ENCODE measurements at places on chromosomes 3 and 15.
A peak's percentile ranks its signal among the peaks of the same experiment; 100 is the strongest.

DNA sequence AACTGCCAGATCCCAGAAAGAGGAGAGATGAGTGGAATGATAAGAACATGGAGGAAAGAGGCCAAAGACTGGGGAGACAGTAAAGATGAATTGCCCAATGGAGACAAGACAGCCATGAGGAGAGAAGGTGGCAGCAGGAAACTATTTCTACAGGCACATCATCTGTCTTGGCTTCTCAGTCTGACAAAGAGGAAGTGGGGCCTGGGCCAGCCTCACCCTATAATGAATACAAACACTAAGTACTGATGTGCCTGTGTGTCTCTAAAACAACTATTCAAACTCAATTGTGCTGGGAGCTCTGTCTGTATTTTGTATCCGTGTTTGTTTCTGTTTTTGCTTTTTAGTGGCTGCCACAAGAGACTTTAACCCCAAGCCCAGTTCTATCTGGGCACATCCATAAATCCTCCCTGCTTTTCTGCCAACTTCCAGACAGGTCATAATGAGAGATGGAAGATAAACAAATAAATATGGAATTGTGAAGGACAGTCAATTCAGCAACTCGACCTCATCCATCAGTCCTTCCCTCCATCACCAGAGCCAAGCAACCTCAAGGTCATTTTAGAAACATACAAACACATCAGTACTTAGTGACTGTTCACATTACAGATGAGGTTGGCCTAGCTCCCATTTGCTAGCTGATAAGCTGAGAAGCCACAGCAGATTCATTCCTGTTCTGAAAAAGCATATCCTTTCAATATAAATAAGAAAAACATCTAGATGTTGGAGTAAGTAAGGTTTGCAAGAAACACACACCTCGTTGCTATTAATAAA, 116.7 kb downstream of the CADPS start:
- DNase-seq: no peak

DNA sequence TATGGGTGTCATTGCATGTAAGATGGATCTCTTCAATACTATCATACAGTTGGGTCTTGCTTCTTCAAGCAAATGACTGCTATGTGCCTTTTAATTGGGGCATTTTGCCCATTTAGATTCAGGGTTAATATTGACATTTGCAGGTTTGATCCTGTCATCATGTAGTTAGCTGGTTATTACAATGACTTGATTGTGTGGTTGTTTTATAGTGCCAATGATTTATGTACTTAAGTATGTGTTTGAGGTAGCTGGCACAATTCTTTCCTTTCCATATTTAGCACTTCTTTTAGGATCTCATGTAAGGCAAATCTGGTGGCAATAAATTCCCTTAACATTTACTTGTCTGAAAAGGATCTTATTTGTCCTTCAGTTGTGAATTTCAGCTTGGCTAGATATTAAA, 267.5 kb downstream of the VGLL3 start:
- peak; percentile 41 for DNase-seq

GRCh38 chr3:173395073-173395411, 2.5 kb upstream of the NLGN1 start:
- DNase-seq: peak; percentile 93

DNA sequence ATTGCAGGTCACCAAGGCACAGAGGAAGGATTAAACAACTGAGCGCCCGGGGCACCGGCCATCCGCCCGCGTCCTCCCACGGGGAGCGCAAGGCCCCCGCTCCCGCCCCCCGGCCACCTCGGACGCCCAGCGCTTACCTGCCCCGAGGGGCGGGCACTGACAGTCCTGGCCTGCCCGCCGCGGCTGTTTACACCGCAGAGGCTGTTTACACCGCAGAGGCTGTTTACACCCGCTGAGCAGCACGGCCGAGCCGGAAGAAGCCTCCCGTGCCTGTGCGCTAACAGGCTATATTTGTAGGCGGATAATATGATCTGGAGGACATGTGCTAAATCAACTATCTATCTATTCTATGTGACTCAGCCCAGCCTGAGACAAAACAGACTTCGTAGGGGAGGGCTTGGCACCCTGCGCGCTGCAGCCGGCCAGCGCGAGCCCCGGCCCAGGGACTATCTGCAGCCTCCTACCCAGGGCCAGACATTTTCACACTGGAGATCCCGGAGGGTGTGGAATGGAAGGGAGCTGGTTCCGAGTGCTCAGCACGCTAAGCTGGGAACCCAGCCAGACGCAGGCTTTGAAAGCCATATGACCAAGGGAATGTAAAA, at the start of gene LRRC2:
Gene LRRC2, minus strand, starts transcription at position 263 of the 602 bp plus-strand sequence. CDS start 14,711 bp downstream, outside the sequence.
- DNase-seq: no peak

- DNase-seq: no peak
These were observed 1.1 kb downstream of the TICRR start for GRCh38 chr15:89576417-89576773.

GRCh38 chr3:58751882-58752567, 85.5 kb upstream of the FAM3D start:
- no peak for DNase-seq

GRCh38 chr3:195195321-195196209, 75.4 kb downstream of the XXYLT1 start:
- peak; percentile 94 for DNase-seq

DNA sequence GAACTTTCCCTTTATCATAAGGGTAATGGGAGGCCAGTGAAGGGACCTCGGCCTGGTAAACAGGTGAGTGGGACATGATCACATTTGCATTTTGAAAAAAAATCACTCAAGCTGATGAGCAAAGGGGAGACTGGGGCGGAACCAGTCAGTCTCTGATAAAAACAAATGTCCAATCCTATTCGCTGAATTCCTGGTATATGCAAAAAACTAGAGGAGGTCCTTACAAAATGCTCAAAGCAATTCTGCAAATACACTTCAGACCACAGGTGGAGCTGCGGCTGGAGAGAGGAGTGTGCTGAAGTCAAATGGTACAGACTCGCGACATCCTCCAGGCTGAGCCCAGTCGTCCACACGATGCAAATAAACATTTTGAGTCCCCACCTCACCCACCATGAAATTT, 166.7 kb downstream of the FOXP1 start:
- peak; percentile 22 for DNase-seq

DNA sequence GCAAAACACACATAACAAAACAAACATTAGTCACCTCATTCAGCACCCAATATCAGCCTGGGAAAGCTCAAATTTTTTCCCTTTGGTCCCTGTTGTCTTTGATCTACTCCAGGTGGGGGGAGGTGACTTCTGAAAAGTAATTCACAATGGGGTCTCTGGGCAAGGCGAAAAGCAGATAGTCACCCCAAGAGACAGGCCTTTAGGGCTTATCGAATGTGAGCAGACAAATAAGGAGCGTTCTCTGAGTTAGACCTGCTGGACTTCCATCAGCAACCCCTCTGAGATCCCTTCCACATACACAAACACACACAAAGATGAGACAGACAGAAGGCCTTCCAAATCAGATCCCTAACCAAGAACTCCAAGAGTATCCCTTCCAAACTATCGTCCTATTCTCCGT, 171.0 kb upstream of the SMAD3 start:
- no peak for DNase-seq

DNA sequence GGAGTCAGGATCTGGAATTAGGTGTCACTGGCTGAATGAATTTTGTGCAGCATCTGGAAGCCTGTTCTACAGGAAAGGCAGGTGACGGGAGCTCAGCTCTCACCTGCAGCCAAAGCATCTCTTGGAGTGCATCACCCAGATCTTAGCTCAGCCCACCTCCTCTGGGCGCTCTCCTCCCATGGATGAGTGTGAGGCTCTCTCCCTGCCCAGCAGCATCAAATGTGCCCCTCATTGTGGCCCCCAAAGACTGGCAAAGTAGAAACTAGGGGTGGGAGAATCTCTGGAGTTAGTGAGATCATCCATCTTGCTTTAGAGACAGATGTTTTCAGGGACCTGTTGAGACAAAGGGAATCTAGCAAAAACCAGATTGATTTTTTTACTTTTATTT, 68.7 kb downstream of the SENP2 start:
- no peak for DNase-seq

DNA sequence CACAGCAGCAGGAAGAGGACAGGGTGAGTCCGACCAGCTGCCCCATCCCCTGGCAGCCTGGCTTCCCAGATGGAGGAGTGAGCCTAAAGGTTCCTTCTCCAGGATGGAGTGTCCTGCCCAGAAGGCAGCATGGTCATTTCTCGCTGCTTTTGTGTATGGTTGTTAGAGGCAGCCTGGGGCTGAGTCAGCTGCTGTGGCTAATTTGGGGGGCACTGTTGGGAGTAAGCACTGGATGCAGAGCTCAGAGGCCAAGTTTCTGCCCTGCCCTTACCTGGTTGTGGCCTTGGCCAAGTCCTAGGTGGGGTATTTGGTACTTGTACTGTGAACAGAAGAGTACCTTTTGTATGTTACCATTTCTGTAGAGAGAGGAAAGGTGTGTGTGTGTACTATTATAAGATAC, 78.6 kb downstream of the ADAMTS7 start:
- DNase-seq: no peak

- DNase-seq: peak; percentile 16
These were observed 116.4 kb downstream of the SENP2 start for GRCh38 chr3:185702262-185703225.

DNA sequence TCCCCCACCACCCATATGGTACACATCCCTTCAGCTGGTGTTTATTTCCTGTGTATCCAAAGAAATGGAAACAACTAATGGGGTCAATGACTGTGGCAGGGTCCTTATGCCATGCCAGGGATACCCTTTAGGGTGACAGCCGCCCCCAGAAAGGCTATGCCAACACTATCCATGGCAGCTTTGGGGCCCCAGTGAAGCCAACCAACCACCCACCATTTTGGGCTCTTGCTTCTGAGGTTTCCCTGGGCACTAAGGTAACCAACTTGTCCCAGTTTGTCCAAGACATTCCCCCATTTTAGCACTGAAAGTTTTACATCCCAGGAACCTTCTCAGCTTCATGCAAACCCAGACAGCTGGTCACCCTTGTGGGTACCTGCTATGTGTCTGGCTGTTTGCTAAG, 233.1 kb downstream of the VPS13C start:
- DNase-seq: no peak

GRCh38 chr15:88982304-88982945, 69.2 kb upstream of the MFGE8 start:
- DNase-seq: no peak

- no peak for DNase-seq
These were observed 109.5 kb downstream of the ADAM10 start for GRCh38 chr15:58639992-58640391.

GRCh38 chr15:64740311-64741170, 34.8 kb downstream of the RBPMS2 start:
- no peak for DNase-seq

- DNase-seq: no peak
These were observed 3.9 kb downstream of the NUP210 start for GRCh38 chr3:13415997-13416793.

DNA sequence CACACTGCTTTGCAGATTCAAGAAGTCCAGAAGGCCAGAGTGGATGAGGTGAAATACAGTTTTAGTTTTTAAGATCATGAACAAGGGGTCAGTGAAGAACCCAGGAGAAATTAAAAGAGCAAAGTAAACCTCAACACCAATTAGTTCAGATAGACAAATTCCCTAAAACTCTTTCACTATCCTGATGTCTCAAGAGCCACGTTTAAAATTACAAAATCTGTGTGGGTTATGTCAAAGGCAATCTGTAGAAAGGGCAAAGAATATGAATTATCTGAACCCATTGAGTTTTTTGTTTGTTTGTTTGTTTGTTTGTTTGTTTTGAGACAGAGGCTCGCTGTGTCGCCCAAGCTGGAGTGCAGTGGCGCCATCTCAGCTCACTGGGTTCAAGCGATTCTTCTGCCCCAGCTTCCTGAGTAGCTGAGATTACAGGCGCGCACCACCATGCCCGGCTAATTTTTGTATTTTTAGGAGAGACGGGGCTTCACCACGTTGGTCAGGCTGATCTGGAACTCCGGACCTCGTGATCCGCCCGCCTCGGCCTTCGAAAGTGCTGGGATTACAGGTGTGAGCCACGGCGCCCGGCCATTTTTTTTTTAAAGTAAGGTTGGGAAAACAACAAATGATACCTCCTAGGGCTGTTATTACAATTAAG, 32.1 kb upstream of the ST3GAL6 start:
- DNase-seq: no peak

DNA sequence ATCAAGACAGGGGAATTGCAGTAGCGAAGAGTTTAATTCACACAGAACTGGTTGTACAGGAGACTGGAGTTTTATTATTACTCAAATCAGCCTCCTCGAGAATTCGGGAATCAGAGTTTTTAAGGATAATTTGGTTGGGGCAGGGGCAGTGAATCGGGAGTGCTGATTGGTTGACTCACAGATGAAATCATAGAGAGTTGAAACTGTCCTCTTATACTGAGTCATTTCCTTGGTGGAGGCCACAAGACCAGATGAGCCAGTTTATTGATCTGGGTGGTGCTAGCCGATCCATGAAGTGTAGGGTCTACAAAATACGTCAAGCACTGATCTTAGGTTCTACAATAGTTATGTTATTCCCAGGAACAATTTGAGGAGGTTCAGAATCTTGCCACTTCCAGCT, 5.3 kb upstream of the ZNF770 start:
- DNase-seq: no peak

- no peak for DNase-seq
These were observed 74.9 kb downstream of the EFCAB12 start for GRCh38 chr3:129353589-129353941.

- DNase-seq: no peak
These were observed at the start of gene CD86 for GRCh38 chr3:122055215-122055614. CD86 (plus strand) TSS chr3:122055362; CDS start chr3:122055490, 128 bp downstream.

Data from NCI-H146 (cell line).